Stomach (tissue), 19 donors: ENCODE measurements at places on chromosomes 4 and X.

DNA sequence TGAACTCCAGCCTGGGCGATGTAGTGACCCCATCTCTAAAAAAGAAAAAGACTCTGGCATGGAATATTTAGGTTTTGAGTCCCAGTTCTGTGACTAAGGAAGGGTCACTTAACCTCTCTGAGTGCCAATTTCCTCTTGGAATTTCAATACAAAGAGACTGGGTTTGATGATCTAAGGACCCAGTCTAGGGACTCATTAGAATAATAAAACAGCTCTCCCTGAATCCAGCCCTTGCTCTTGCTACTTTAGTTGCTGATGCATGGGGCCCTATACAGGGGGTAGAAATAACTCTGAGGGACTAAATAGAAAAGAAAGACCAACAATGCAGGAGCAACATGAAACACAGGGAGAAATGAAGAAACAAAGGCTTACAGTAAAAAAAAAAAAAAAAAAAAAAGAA, 12.6 kb downstream of the C4orf54 start:
- no peak for DNase-seq

DNA sequence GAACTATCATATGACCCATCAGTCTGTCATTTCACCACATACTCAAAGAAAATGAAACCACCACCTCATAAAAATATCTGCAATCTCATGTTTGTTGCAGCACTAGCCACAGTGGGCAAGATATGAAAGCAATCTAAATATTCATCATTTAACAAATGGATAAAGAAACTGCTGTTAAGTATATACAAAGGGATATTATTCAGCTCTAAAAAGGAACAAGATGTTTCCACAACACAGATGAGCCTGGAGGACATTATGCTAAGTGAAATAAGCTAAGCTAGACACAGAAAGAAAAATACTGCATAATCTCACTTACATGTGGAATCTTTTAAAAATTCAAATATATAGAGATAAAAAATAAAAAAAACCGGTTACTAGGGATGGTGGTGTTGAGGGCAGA, 108.2 kb upstream of the BRWD3 start:
- no peak for DNase-seq

DNA sequence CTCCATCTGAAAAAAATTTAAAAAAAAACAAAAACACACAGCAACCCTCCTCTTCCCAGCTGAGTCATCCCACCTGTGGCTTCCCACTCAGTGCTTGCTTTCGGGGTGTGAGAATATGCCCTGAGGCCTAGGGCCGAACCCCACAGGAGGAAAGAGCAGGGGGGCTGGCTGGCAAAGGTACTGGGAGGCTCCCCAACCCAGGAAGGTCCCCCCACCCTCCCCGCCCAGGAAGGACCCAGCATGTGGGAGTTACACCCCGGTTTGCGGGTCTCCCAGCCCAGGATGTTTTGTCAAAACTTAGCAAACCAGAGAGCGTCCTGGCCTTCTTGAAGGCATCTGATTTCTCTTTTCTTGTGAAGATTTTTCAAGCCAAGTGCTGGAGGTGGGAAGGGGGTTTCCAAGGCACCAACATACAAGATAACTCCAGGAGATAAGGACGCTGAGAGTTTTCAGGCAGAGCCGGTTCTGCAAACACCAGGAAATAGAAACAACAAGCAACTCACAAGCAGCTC, 25.7 kb upstream of the CSF2RA start:
- DNase-seq: no peak

- no peak for DNase-seq
Measured at GRCh38 chrX:6225911-6226595, 2.6 kb downstream of the NLGN4X start.

DNA sequence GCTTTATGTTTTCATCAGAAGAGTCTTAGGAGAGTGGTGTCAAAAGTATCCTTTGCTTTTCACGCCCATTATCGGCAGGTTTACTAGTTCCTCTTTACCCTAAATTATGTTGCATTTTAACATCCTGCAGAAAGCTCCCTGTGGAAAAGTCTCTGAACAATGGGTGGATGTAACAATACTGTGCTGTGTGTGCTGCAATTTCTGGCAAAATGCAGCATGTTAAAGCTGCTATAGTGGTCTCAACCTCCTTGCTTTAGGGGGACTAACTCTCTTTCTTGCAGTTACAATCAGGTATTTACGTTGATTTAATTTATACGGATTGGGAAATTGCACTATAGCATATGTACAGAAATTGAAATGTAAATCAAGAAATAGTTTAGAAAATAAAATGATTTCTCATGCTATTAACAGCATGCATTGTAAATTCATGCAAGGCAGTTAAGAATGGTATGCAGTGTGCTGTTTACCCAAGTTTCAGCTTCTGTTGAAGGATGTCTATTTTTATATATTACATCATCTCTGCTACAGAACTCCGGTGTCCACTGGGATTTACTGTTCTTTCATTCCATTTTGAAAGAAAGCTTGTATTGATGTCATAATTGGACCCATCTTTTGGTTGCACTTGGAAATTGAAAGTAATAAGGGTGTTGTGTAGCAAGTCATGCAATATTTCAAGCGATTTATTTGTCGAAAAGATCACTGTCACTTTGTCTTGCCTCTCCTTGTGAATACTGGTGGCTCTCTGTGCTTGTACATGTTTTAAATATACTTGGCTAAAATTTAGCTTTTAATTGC, 145.7 kb downstream of the RAPGEF2 start:
- DNase-seq: peak; percentile 72

DNA sequence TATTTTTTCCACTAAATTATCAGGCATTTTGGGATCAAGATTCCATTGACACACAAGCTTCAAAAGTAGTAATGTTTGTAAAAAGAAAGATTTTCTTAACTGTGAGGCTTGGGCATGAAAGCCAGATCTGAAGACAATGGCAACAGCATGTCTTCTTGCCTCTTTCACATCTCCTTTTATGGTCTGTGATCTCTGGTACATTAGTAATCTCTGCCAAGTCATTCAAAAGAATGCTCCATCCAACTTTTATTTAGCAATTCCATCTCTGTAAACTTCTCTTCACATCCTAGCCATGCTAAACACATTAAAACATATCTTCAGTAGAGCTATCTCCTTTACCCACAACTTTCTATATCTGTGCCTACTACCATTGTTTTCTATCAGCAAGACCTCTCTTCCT, 465.4 kb downstream of the FAT4 start:
- no peak for DNase-seq

DNA sequence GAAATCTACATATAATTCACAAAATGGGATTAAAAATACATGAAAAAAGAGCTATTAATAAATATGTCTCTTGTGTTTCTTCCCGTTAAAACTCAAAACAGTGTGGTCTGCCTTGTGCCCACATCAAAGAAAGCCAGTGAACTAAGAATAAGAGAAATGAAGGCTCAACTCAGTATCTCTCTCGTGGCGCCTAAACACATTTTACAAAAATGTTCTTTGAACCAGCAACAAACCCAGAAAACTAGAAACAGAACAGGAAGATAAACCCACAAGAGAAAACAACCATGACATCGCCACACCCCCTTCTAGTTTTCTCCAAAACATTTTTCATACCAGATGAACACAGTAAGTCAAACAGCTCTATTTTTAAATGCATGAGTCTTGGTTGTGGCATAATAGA, 130.1 kb downstream of the DCHS2 start:
- DNase-seq: no peak

DNA sequence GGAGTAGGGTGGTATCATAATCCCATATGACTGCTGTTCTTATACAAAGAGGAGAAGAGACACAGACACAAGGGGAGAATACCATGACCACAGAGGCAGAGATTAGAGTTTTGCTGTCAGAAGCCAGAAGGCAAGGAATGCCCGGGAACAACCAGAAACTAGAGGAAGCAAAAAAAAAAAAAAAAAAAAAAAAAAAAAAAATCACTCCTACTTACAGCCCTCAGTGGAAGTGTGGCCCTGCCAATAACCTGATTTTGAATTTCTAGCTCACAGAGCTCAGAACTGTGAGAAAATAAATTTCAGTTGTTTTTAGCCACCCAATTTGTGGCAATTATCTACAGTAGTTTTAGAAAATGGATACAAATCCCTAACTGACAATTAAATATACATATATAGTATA, 30.4 kb upstream of the UBE2NL start:
- no peak for DNase-seq

DNA sequence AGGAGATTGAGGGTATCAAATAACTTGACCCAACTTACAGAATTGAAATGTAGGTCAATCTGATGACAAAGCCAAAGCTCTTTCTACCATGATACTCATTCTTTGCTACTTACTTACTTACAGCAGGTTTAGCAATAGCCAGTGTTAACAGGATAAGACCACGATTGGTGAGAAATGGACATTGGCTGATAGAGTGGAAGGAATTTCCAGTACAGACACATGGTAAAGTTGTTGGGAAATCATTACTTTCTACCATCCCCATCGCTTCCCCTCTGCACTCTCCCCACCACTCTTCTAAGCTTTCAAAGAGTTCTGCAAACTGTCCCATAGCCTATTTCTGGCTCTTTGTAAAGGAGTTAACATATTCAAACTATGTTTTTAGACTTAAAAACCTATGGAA, 119.7 kb downstream of the CHRNA9 start:
- no peak for DNase-seq

GRCh38 chr4:140286456-140286855, 87.0 kb upstream of the SCOC start:
- no peak for DNase-seq

- no peak for DNase-seq
Measured at GRCh38 chrX:55710701-55711100, 6.8 kb upstream of the RRAGB start.

DNA sequence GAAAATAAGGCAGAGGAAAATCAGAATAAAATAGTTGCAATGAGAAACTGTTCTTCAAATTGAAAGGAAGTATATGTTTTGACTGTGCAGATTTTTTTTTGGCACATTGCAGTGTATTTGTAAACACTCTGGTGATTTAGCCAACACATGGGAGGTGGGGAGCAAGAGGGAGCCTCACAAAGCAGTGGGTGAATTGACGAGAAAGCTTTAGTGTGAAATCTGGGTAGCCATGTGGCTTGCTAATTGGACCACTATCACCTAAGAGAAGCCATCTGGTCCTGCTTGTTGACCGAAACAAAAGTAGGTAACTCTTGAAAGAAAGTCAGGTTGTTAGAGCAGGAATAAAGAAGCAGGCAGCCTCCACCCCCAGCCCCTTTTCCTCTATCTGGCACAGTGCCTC, 10.4 kb downstream of the CLCN5 start:
- no peak for DNase-seq

- DNase-seq: peak; percentile 77
Measured at GRCh38 chrX:74521961-74522751, 92.3 kb downstream of the RLIM start.

DNA sequence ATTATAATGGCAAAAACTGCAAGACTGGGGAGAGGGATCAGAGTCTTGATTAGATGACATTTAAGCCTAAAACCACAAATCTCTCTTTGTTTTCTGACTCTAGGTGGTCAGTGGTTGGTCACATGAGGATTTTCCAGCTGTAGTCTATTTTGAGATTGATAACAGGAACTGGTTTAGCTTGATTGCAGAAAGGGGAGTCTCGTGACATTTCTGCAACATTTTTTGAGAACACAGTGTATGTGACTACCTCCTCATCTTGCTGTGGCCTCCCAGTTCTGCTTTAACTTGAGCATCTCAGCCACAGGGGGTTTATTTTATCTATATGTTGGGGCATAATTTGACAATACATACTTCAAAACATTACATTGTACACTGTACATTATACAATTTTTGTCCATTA, 726.4 kb upstream of the MAGEB2 start:
- DNase-seq: no peak

GRCh38 chr4:38752941-38753806, 29.6 kb downstream of the TLR10 start:
- peak; percentile 95 for DNase-seq

- peak; percentile 11 for DNase-seq
Measured at GRCh38 chr4:130368668-130369067, 1272.7 kb downstream of the C4orf33 start.

DNA sequence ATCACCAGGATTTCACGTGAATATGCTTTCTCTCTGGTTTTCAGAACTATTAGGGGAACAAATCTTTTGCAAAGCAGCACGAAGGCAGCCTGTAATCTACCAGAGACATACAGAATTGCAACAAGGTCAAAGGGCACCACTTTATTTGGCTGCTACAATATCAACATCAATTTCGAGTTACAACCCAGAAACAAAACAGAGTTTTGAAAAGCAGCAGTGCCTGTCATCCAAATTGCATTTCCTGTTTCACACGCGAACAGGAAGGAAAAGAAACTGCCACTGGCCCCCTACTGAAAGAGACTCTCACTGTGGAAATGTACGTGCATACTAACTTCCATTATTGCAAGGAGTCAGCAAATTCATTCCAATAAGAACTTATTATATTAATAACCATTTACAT, 17.1 kb upstream of the C1QTNF7 start:
- no peak for DNase-seq

DNA sequence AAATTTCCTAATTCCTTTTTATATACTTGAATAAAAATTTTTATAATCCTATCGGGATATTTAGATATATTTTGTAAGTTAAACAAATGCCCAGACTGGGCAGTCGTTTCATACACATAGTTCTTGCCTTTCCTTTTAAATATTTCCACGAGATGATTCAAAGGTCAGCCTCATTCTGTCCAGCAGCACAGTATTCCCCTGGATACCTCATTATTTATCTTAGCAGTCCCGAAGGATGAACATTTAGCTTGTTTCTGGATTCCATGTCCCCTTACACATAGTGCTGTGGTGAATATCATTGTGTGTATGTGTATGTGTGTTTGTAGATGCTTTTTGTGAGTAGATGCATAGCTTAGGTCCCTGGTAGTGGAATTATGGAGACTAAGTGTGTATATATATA, 38.3 kb downstream of the RAPGEF2 start:
- DNase-seq: no peak

GRCh38 chr4:101128473-101128872, 218.9 kb downstream of the PPP3CA start:
- no peak for DNase-seq

- DNase-seq: no peak
Measured at GRCh38 chr4:95998311-95998710, 158.4 kb downstream of the PDHA2 start.

GRCh38 chr4:139184129-139184528, 7.1 kb upstream of the ELF2 start:
- no peak for DNase-seq

- no peak for DNase-seq
Measured at GRCh38 chr4:80183250-80184052, 13.9 kb upstream of the PRDM8 start.

- peak; percentile 53 for DNase-seq
Measured at GRCh38 chrX:79161655-79162054, 17.2 kb downstream of the GPR174 start.

- DNase-seq: no peak
Measured at GRCh38 chr4:101528526-101528925, 181.2 kb upstream of the PPP3CA start.

DNA sequence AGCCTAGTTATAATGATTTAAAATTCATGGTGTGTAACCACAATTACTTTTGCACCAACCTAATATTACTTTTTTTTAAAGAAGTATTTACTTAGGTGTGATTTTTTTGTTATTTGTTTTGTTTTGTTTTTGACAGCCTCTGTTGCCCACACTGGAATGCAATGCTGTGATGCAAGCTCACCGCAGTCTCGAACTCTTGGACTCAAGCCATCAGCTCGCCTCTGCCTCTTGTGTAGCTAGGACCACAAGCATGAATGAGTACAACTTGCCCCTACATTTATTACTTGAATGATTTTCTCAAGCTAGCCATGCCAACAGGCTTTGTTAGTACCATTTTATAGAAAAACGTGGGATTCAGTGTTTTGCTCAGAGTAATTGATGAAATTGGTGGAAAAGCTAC, 488.8 kb upstream of the CPEB2 start:
- DNase-seq: no peak

GRCh38 chrX:1581132-1581531, 10.3 kb upstream of the AKAP17A start:
- DNase-seq: peak; percentile 72

- no peak for DNase-seq
Measured at GRCh38 chr4:72553540-72554337, 15.3 kb downstream of the ADAMTS3 start.
